ENCODE measurements at places on chromosomes 4 and X. TPM values are rescaled to one million over a fixed set of nuclear protein-coding genes. Genes with fewer than 3 reads are reported as not detected.

DNA sequence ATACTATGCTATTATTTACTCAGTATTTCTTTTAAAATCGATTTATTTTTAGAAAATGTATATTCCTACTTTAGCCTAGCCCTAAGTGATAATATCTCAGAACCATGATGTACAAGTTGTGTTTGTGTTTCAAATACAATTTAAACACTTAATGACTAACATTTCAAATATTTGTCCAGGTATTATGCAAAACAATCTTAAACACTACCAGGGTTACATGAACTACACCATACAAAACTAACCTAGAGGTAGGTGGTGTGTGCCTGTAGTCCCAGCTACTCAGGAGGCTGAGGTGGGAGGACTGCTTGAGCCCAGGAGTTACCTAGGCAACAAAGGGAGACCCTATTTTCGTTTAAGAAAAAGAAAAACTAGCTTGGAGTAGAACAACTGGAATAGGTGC, 83.0 kb upstream of the TMEM33 start:
- DNase-seq, result no peak

DNA sequence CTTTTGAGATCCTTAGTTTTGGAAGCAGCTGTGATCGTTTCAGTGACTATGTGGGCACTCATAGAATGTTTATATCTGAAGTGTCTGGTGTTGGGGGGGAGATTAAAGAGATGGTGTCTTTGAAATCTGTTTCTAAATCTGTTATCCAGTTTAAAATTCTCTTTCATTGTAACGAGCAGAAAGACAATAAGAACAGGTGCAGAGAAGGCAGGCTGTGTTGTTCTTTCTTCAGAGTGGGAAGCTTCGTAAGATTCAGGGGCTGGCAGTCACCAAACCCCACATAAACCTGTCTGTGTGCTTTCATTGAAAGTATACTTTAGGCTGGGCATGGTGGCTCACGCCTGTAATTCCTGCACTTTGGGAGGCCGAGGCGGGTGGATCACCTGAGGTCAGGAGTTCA, 16.3 kb upstream of the DHRSX start:
- DNase-seq, result no peak

Gene GRID2
- total RNA-seq, result not detected

Gene TENM3
- total RNA-seq, result 13.6 TPM

Gene MAGEB10
- total RNA-seq, result not detected

Gene MGAT4D
- total RNA-seq, result not detected
